Adrenal gland (tissue), 19 donors: ENCODE measurements at places on chromosomes 2 and 18. TPM values are rescaled to one million over a fixed set of nuclear protein-coding genes. Genes with fewer than 3 reads are reported as not detected.

The POTEC gene
- total RNA-seq: not detected

The IMP4 gene
- 98.1 TPM for total RNA-seq

The GALNT5 gene
- total RNA-seq: 0.07 TPM

The BOLL gene
- total RNA-seq: not detected

The PLCL1 gene
- 3.3 TPM for total RNA-seq

The RAB6C gene
- not detected for total RNA-seq

The CD8B2 gene
- not detected for total RNA-seq

The MC4R gene
- total RNA-seq: not detected

The FOXI3 gene
- not detected for total RNA-seq

The ZNF2 gene
- 6.7 TPM for total RNA-seq

- no peak for DNase-seq
These were observed 64.9 kb downstream of the LPIN2 start for GRCh38 chr18:2948038-2948437.

GRCh38 chr2:204705243-204705932 lies 160.1 kb downstream of the PARD3B start:
- DNase-seq: no peak

- DNase-seq: no peak
These were observed 522.0 kb downstream of the PLCL1 start for GRCh38 chr2:198326431-198326830.

DNA sequence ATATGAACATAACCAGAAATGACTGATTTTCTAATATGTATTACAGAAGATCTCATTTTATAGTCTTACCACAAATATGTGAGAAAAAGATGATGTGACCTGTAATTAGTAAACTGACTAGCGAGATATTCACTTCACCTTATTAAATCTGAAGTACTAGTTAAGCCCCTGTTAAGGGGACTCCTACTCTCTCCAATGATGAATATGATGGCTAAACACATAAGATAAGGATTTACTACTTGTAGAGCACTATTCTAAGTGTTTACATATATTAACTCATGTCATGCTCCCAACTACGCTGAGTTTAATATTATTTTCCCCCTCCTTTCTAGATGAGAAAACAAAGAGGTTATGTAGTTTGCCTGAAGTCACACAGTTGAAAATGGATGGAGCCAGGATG lies 40.9 kb downstream of the SP3 start:
- no peak for DNase-seq

GRCh38 chr2:106562268-106563186 lies 75.4 kb downstream of the CD8B2 start:
- no peak for DNase-seq

DNA sequence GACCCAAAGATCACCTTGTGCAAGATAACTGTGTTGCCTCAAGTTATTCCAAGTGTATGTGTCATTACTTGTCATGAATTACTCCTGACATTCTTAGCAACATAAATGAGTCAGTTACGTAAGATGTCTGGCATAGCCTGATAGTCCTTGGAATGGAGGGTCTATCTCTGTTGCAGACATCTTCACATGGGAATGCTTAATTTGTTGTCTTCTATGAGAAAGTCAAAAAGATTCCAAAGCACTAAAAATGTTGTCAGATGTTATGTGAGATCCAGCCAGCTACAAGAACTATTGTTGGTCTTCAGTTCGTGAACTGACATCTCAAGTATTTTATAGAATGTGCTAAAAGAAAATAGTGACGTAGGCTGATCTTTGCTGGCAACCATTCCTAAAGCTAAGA lies 178.2 kb upstream of the RASGRP3 start:
- DNase-seq: no peak

DNA sequence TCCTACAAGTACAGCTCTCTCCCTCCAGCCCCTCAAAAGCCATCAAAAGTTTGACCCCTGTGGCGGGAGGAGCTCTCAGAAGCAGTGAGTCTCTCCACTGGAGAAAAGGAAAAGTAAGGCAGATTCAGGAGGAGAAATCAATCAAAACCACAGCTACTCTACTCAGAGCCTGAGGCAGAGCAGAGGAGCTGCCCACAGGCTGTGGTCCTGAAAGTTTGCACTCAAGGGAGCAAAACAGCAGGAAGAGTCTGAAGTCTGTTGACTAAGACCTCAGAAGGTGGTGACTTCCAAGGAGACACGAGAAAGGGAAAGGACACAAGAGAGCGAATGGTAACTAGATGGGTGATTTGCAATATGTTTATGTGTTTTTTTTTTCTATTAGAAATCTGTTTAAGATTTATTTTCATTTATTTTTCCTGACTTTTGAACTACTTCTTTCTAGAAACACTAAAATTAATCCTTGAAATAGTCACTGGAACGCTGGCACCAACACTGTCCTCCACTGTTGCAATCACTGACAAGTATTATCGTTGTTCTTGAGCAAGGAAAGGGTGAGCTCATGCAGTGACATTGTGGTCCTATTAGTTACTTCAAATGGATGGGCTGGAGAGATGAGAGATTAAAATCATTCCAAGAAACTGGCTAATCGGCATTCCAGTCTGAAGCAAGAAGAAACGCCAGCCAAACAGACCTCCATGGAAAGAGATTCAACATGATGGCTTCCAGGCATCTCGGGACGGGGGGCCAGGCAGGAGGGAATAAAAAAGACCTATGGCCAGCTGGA lies 35.8 kb downstream of the PID1 start:
- peak; percentile 30 for DNase-seq

GRCh38 chr2:46394649-46395510 lies 84.5 kb upstream of the TMEM247 start:
- DNase-seq: no peak

- DNase-seq: no peak
These were observed 5.9 kb downstream of the ASXL3 start for GRCh38 chr18:33583901-33584300.

DNA sequence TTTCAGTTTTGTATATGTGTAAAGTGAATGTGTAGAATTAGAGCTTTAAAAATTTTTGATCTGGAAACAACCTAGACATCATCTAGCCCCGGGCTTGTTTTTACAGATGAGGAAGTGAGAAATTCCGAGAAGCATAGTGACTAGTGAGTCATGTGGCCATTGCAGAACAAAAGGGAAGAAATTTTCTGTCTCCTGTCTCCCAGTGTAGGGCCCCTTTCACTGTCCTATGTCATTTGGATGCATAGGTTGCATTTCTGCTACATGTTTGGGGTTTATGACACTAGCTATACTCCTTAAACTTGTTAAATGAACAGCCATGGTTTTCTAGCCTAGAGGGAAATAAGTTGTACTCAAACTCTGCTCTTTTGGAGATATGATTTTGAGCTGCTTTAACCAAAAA lies 84.6 kb downstream of the PLCL1 start:
- no peak for DNase-seq

DNA sequence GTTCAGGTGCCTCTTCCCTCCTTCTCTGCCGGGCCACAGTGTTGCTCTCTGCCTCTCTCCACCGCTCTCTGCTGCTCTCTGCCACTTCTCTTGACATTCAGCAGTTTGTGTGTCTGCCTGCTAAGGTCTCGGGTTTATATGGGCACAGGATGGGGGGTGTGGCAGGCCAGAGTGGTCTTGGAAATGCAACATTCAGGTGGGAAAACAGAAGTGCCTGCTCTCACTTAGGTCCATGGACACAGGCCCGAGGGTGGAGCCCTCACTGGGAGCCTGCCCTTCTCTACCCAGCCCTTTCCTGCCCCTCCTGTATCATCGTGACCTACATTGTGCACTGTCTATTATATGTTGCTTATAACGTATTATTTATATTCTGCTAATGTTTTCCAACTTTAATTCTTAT lies 120.8 kb upstream of the TMEM18 start:
- DNase-seq: no peak

DNA sequence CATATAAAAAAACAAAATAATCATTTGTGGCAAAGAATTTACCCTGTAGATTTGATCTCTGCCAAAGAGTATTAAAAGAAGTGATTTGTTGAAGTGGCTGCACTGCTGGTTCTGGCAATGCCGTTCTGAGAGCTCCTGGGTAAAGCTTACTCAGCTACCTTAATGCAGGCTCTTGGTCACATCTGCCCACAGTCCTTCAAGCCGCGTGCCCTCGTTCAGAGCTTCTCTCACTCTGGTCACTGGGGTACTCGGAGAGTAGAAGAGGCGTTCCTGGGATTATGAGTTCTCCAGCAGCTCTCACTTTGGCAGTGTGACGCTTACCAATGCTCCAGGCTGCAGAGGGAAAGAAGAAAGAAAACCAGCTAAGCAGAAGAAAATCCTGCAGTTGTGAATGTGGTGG lies 57.9 kb downstream of the ACVR1 start:
- no peak for DNase-seq

- DNase-seq: peak; percentile 45
These were observed 567 bp downstream of the TMEM200C start for GRCh38 chr18:5894611-5895298.

DNA sequence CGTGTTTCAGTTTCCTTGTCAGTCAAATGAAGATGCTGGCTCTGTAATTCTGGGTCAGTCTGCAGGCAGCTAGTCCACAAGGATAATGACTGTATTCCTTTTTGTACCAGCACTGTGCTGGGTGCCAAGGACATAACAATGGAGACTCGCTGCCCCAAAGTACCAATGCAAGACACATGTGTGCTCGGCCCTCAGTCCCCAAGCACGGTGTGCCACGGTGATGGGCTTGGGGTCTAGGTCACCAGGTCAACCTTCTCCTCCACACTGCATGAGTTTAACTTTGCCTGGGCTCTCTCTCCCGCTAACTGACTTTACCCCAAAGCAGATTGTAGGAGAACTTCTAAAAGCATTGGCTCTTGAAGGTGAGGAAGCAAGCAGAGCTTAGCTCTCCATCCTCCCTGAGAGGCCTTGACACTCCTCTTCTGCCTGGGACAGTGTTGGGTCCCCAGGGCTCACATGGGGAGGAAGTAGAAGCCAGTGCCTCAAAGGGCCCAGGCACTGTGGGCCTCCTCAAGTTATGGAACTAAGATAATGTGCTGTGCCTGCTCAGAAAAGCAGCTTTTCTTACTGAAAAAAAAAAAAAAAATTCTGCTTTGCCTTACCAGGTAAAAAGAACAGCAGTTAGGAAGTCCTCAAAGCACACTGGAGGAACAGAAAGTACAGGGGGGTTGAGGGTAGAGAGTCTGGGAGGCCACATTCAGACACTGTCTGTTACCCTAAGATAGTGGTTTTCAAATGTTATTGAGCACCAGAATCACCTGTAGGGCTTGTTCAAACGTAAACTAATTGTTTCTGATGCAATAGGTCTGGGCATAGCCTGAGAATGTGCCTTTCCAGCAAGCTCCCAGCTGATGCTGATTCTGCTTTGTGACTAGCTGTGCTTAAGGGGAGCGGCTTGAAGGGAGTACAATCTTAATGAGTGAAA lies 276.4 kb upstream of the CXCR4 start:
- DNase-seq: no peak
